ENCODE measurements at places on chromosomes 2 and 18.

DNA sequence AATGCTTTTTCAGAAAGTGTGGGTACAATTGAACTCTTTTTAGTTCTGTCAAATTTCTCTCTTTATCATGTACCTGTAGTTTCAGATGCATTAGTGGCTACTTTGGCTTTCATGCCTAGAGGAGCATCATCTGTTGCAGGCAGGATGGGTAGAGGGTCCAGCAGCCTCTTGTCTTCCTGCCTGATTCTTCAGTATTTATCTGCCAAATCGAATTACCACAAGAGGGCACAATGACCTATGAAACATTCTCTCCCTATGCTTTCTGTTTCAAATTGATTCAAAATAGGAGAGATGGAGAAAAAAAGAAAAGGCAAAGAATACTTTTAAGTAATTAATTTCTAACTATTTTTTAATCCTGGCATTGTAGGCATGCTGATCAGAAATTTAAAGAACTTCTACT is 477.2 kb downstream of the TRIB2 start:
- DNase-seq = no peak
- H3K27ac ChIP-seq = no peak overlapping the region
- H3K4me1 ChIP-seq = no peaks in the 10 kb centered on the region
- H3K4me3 ChIP-seq = no peak overlapping the region

DNA sequence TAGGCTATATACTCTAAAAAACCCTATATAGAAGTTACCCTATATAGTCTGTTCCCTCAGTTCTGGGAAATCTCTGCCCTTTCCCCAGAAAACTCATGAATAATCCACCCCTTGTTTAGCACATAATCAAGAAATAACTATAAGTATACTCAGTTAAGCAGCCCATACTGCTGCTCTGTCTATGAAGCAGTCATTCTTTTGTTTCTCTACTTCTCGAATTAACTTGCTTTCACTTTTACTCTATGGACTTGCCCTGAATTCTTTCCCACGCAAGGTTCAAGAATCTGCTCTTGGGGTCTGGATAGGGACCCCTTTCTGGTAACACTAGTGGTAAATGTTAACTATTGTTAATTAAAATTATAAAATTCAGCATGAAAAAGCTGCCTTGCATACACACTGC is 17.4 kb upstream of the AP1S3 start:
- DNase-seq = no peak
- H3K27me3 ChIP-seq = no peaks in the 10 kb centered on the region
- H3K4me1 ChIP-seq = no peaks in the 10 kb centered on the region
- no peak overlapping the region for H3K4me3 ChIP-seq
- H3K27ac ChIP-seq = no peak overlapping the region

GRCh38 chr2:104923665-104924064 is 69.8 kb downstream of the POU3F3 start:
- H3K27ac ChIP-seq = no peak overlapping the region
- no peaks in the 10 kb centered on the region for H3K27me3 ChIP-seq
- H3K4me3 ChIP-seq = no peak overlapping the region

- no peak overlapping the region for H3K27ac ChIP-seq
- no peaks in the 10 kb centered on the region for H3K36me3 ChIP-seq
- no peaks in the 10 kb centered on the region for H3K27me3 ChIP-seq
- no peaks in the 10 kb centered on the region for H3K4me1 ChIP-seq
- no peak overlapping the region for H3K4me3 ChIP-seq
- no peak for DNase-seq
Observed at GRCh38 chr2:232120911-232121310, 159.4 kb downstream of the DIS3L2 start.

DNA sequence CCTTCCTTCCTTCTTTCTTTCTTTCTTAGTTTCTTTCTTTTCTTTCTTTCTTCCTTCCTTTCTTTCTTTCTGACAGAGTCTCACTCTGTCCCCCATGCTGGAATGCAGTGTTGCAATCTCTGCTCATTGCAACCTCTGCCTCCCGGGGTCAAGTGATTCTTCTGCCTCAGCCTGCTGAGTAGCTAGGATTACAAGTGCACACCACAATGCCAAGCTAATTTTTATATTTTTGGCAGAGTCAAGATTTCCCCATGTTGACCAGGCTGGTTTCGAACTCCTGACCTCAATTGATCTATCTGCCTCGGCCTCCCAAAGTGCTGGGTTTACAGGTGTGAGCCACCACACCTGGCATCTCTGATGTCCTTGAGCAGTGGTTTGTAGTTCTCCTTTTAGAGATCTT is 48.5 kb downstream of the IL1R2 start:
- no peak for DNase-seq
- peaks cover 14% of the 10 kb centered on the region for H3K4me1 ChIP-seq
- no peak overlapping the region for H3K27ac ChIP-seq
- H3K27me3 ChIP-seq = no peaks in the 10 kb centered on the region

DNA sequence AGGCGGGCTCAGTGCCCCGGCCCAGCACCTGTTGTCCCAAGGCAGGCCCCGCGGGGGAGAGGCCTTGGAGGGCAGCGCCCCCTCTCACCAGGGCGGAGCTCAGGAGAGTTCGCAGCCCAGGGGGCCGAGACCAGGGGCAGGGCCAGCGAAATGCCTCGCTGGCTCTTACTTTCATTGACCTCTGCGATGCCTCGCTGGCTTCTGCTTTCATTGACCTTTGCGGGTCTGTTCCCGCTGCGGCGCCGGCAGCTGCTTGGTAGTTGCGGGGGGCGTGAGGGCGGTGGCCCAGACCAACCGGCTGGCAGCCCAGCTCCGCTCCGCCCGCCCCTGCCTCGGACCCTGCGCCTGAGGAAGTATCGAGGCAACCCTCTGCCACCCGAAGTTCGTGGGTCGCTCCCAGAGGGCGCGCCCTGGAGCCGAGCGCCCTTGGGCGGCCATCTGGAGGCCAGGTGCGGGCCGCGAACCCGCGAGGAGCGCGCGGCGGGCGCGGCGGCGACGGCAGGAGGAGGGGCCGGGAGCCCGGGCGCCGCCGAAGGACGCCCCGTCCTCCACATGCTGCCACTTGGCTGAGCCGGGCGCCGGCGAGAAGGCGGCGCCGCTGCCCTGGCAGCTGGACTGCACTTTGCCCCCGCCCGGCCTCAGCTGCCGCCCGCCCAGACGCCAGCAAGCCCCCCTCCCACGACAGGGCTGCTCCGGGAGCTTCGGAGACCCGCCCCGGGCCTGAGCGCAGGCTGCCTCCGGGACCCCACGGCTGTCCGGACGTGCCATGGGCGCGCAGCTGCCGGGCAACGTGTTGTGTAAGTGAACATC is 118.0 kb upstream of the MSTN start:
- no peaks in the 10 kb centered on the region for H3K36me3 ChIP-seq
- H3K27ac ChIP-seq = peak overlapping the region; percentile 86
- peak overlapping the region; percentile 65 for H3K4me3 ChIP-seq

DNA sequence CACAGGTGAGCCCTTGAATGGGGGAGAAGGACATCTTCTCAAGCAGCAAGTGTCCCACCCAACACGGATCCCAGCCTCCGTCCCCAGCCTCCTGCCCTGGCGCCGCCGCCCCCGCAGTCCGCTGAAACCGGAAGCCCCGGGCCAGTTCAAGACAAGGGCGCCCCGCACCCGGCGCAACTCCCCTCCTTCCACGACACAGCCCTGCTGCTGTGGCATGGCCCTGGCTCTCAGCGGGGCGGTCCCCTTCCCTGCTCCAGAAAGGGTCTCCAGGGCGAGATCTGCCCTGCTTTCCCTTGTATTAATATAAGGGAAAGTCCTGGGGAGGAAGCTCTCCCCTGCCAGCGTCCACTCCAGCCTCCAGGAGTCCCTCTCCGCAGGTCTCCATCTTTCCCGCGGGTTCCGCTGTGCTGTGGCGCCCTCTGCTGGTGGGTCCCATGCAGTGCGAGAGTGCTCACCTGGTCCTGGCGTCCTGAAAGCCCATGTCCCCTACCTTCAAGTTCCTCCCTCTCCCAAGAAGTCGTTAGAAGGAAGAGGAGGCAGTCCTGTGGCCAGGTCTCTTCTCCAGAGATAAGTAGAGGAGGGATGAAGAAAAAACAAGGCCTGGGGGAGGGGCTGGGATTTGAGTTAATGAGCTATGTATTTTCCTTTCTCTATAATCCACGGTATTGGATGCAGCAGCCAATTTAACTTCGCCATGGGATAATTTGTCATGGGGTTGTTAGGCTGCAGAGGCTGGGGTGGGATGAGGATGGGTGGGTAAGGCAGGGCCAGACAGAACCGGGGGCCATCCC is 176.0 kb downstream of the SMAD2 start:
- H3K4me3 ChIP-seq = no peak overlapping the region
- no peak for DNase-seq
- H3K27ac ChIP-seq = no peak overlapping the region
- H3K36me3 ChIP-seq = no peaks in the 10 kb centered on the region

DNA sequence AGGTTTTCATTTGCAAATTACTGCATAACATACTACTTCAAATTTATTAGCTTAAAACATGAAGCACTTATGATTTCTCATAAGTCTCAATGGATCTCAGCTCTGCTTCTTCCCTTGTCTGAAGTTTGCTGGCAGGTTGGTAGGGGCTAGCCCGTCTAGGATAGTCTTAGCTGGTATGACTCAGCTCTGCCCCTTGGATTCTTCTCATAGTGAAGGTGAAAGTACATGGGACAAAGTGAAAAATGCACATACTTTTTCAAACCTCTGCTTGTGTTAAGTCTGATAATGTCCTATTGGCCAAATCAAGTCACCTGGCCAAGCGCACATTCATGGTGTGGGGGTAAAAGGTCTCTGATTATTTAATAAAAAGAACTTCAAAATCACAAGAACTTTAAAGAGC is 184.8 kb upstream of the VWC2L start:
- DNase-seq = no peak
- H3K27me3 ChIP-seq = no peaks in the 10 kb centered on the region
- H3K27ac ChIP-seq = no peak overlapping the region
- no peaks in the 10 kb centered on the region for H3K36me3 ChIP-seq
- H3K4me3 ChIP-seq = no peak overlapping the region

DNA sequence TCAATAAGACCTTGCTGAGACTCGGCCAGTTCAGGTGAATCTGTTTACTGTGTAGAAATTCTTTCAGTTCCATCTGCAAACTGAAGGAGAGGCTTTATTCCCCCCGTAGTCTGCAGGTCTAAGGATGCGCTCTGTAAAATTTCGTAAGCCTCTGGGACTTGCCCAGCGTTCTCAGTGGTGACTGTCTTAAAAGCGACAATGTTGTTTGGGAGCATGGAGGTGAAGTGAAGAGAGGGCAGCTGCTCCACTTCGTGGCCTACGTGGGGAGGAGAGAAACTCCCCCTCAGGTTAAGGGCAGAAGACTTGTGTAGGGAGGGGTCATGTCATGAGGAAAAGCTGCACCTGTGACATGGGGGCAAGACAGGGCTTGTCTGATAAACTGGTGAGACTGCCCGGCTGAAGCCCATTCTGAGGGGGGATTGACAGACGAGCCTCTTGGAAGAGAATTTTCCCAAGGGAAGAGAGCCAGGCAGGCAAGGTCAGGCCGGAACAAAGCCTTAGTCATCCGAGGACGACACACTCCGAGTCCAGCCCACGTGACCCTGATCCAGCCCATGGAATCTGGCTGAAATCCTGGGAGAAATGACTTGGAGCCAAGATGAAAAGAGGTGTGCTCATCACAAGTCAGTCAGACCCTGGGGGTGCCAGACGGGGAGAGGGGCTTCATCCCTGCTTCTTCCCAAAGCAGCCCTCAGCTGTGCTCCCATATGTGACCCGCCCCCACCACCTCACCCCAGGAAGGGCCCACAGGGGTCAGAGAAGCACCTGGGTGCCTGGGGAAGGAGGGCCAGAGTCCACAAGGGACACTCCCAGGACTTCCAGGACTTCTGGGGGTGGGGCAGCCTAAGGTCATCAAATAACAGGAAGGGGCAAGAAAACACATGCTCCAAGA is 88.5 kb upstream of the SH3BP4 start:
- no peaks in the 10 kb centered on the region for H3K27me3 ChIP-seq
- peak; percentile 53 for DNase-seq
- no peak overlapping the region for H3K4me3 ChIP-seq
- no peaks in the 10 kb centered on the region for H3K4me1 ChIP-seq

DNA sequence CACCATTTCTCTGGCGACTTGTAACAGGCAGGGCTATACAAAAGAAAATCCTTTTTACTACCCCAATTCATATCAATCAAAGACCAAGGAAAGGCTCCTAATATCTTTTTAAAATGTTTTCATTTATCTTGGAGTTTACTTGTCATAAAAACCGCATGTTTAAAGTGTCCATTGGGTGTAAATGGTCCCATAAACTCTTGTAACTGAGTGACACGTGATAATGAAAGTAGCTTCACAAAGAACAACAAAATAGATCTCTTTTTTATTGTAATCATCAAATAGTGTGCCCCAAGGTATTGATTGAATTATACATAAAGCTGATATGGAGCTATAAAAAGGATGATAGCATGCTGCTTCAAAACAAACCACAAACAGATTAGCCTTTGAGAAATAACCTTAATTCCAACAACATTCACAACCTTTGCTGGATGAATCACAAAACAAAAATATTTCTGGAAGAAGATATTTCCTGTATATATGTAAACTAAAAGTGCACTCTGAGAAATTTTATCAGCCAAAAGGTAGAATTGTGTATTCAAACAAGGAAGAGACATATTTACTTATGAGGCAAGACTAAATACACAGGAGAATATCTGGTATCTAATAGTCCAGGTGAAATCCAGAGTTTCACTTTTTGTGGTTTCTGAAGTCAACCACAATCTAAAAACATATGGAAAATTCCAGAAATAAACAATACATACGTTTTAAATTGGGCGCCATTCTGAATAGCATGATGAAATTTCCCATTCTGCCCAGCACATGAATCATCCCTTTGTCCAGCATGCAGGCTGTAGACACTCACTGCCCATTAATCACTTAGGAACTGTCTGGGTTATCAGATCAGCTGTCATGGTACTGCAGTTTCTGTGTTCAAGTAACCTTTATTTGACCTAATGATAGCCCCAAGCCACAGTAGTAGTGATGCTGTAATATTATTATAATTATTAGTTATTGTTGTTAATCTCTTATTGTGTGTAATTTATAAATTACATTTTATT is 237.5 kb downstream of the PIK3C3 start:
- H3K27ac ChIP-seq = no peak overlapping the region
- no peaks in the 10 kb centered on the region for H3K36me3 ChIP-seq

DNA sequence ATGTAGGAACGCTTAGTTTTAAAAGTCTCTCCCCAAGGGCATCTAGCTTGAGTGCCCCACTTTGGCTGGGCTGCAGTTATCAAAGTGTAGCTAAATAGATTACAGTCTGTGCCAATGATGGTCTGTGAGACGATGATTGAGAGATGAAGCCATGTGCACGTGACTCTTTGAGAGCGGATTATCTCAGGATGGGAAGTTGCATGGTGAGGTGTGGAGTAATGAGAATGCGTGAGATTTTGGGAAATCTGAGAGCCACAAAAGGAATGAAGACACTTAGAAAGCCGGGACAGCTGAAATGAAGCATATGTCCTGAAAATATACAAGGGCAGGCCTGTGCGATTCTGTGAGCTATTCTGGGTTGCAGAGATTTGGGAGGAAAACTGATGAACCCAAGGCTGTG is 370.0 kb downstream of the TGIF1 start:
- no peak for DNase-seq
- H3K27me3 ChIP-seq = no peaks in the 10 kb centered on the region
- no peak overlapping the region for H3K4me3 ChIP-seq
- H3K4me1 ChIP-seq = no peaks in the 10 kb centered on the region

GRCh38 chr2:233698740-233699139 is 6.0 kb downstream of the UGT1A6 start:
- H3K27me3 ChIP-seq = no peaks in the 10 kb centered on the region
- H3K4me3 ChIP-seq = no peak overlapping the region
- H3K36me3 ChIP-seq = no peaks in the 10 kb centered on the region
- no peaks in the 10 kb centered on the region for H3K4me1 ChIP-seq
- DNase-seq = no peak

- no peak overlapping the region for H3K4me3 ChIP-seq
- DNase-seq = no peak
- H3K4me1 ChIP-seq = no peaks in the 10 kb centered on the region
- H3K36me3 ChIP-seq = no peaks in the 10 kb centered on the region
Observed at GRCh38 chr2:188922191-188922590, 52.0 kb upstream of the COL3A1 start.
